Amniotic stem cell (primary cell): ENCODE measurements at places on chromosomes 13 and 19.

- no peak for DNase-seq
These were observed at the start of gene PTGIR for GRCh38 chr19:46624958-46625661. PTGIR (minus strand) TSS chr19:46625089; CDS start chr19:46624225, 864 bp downstream.

DNA sequence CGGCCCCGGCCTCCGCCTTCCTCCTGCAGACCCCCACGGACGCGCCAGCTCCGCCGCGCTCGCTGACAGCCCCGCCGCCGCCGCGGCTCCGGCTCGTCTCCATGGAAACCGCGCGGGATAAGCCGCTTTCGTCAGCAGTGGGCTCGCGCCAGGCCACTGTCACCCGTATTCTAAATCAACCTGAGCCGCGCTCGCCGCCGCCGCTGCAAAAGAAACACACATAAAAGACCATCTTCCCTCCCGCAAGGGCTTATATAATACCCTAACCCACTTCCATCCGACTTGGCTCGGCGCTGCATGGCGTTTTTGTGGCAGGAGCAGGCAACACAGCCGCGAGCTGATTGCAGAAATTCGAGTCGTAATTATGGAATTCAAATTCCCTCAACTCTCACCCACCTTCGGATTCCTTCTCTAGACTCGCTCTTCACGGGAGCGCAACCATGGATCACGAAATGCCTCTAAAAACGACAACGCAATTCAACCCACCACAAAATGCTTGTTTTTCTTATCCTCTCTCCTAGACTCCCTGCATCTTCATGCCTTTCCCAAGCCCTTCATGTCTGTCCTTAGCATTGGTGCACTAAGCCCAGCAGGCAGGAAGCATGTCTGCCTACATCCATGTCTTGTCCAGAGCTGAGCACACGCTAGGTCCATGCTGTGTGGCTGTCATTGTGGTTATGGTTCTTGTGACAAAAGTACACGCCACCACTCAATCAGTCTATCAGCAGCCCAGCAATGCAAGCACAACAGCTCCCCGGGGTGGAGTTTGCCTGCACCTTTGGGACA, at the start of gene AMER2:
AMER2 (minus strand) TSS at position 772 of the 786 bp plus-strand sequence; CDS start at position 103, 669 bp downstream.
- no peak for DNase-seq

DNA sequence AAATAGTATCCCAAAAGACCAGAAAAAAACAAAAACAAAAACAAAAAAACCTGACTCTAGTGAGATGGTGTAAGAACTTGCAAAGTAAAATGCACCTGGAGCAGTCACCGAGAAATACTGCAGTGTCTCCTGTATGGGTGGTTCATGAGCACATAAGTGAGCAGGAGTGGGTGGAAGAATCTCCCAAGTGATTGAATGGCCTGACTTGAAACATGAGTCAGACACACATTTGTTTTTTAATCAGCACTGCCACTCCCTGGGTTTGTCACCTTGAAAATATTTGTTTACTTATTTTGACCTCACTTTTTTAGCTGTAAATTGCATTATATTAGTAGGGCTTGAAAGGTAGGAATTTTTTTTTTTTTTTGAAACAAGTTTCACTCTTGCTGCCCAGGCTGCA, 2.0 kb downstream of the ZNF431 start:
- DNase-seq, result no peak

GRCh38 chr19:42274065-42274682, 5.1 kb downstream of the CIC start:
- no peak for DNase-seq

- no peak for DNase-seq
These were observed 863.2 kb downstream of the DIAPH3 start for GRCh38 chr13:59300355-59301173.

GRCh38 chr19:6358003-6358402, 3.3 kb upstream of the CLPP start:
- DNase-seq, result no peak

DNA sequence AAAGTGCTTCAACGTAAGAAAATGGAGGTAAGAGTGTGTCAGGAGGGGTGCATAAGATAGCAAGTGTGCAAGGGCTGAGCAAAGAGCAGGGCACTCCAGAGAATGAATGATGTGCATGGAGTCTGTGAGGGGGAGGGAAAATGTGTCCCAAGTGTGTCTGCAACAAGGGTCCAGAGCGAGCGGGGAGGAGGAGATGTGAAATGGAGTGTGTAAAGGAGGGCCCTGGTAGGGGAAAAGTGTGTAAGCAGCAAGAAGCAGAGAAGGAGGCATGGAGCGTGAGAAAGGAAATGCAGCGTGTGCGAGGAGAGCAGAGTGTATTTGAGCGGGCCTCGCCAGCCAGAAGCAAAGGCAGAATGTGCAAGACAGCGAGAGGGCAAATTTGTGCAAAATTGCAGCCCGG, 11.8 kb downstream of the C19orf81 start:
- DNase-seq, result no peak

DNA sequence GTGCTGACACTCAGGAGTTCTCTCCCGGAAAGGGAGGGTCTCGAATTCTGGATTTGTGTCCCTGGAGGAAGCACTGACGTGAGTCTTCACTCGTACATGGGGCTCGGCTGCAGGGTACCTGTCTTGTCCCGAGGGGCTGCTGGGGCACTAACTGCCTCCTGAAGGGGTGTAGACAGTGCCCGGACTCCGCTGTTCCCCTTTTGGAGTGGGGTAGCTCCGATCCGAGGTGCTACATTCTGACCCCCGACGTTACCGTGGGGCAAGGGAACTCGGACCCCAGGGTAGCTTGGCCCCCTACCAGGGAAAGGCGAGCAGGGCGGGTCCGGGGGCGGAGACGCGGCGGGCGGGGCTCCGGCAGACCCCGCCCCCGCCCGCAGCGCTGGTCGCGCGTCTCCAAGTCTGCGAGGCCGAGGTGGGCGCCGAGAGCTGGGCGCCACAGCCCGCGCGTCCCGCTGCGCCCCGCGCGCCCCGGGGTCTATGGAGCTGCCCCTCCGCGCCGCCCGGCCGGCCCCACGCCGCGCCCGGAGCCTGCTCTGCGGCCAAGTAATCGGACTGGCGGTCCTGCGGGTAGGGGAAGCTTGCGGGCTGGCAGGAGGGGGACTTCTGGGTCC, at the start of gene NPAS1:
NPAS1 (plus strand) TSS at position 407 of the 611 bp plus-strand sequence. CDS start 1,211 bp downstream, outside the sequence.
- DNase-seq, result no peak

- no peak for DNase-seq
These were observed 1616.2 kb upstream of the SPRY2 start for GRCh38 chr13:81957121-81957520.
